ENCODE measurements at places on chromosomes 6 and 20.

- no peaks in the 10 kb centered on the region for H3K4me1 ChIP-seq
- H3K27me3 ChIP-seq, result no peaks in the 10 kb centered on the region
- H3K36me3 ChIP-seq, result peaks cover 18% of the 10 kb centered on the region
These were observed 14.0 kb downstream of the MRPS18A start for GRCh38 chr6:43673444-43674084.

DNA sequence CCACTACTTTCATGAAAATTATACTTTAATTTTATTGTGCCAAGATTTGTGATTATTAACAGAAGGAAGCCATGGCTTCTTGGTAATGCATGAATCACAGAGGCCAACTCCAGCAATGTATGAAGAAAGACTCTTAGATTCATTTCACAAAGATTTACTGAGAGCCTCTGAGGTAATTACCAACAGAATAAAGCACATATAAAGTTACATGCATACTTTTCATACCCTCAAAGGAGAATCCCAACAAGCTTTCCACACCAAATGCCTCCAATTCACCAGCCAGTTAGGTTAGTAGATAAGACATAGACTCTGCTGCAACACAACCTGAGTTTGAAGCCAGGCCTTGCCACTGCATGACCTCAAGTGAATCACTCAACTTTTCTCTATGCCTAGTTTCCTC lies 41.9 kb downstream of the HBS1L start:
- no peak overlapping the region for H3K4me3 ChIP-seq
- no peak for DNase-seq

GRCh38 chr6:110523451-110524021 lies 47.1 kb upstream of the SLC22A16 start:
- no peak overlapping the region for H3K4me3 ChIP-seq
- H3K4me1 ChIP-seq, result peaks cover 3% of the 10 kb centered on the region
- no peak overlapping the region for H3K27ac ChIP-seq
- no peaks in the 10 kb centered on the region for H3K27me3 ChIP-seq
- no peak for DNase-seq

DNA sequence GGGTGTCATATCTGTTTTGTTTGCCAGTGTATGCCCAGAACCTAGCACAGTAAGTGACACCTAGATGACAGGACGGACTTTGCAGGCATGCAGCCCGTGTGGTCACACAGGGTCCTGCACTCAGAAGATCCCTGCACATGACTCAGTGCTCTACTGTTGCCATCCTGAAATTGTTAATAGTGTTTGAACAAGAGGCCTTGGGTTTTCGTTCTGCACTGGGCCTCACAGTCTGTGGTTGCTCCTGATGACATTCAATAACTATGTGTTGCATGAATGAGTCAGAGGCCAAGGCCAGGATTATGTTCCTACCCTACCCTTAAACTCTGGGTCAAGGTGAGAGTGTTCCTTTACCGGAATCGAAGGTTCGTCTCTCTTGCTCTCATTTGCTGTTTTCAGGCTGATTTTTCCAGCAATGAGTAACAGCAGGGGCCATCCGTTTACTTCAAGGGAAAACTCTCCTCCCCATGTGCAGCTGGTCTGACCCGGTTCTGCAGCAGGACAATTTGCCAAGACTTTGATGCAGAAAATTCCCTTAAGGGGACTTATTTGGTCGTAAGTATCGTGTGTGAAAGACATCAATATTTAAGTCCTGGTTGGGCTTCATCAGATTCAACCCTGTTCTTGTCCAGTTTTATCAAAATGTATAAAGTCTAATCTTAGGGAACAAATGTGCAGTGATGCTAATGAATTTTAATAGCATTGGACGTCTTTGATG lies 13.0 kb upstream of the PFDN4 start:
- no peaks in the 10 kb centered on the region for H3K36me3 ChIP-seq
- DNase-seq, result peak; percentile 12
- H3K27me3 ChIP-seq, result no peaks in the 10 kb centered on the region
- H3K4me3 ChIP-seq, result no peak overlapping the region

GRCh38 chr6:166267526-166267925 lies 40.7 kb downstream of the PRR18 start:
- no peaks in the 10 kb centered on the region for H3K27me3 ChIP-seq
- H3K36me3 ChIP-seq, result no peaks in the 10 kb centered on the region
- no peak overlapping the region for H3K4me3 ChIP-seq
- no peak for DNase-seq
- H3K4me1 ChIP-seq, result peaks cover 6% of the 10 kb centered on the region
- H3K27ac ChIP-seq, result no peak overlapping the region

- H3K4me1 ChIP-seq, result no peaks in the 10 kb centered on the region
- H3K27me3 ChIP-seq, result no peaks in the 10 kb centered on the region
- H3K27ac ChIP-seq, result no peak overlapping the region
- H3K36me3 ChIP-seq, result no peaks in the 10 kb centered on the region
These were observed 91.7 kb downstream of the CLIC5 start for GRCh38 chr6:45923831-45924391.

- no peaks in the 10 kb centered on the region for H3K36me3 ChIP-seq
- H3K27ac ChIP-seq, result no peak overlapping the region
- H3K4me1 ChIP-seq, result no peaks in the 10 kb centered on the region
- no peak for DNase-seq
These were observed 516.7 kb upstream of the RNF217 start for GRCh38 chr6:124445581-124445980.

GRCh38 chr6:54267798-54268197 lies 40.4 kb upstream of the TINAG start:
- no peak overlapping the region for H3K4me3 ChIP-seq
- no peaks in the 10 kb centered on the region for H3K4me1 ChIP-seq
- no peaks in the 10 kb centered on the region for H3K36me3 ChIP-seq
- no peak overlapping the region for H3K27ac ChIP-seq
- DNase-seq, result peak; percentile 49
- no peaks in the 10 kb centered on the region for H3K27me3 ChIP-seq
